Chondrocyte (in vitro differentiated cells): ENCODE measurements at places on chromosomes 5 and 9. TPM values are rescaled to one million over a fixed set of nuclear protein-coding genes. Genes with fewer than 3 reads are reported as not detected.

DNA sequence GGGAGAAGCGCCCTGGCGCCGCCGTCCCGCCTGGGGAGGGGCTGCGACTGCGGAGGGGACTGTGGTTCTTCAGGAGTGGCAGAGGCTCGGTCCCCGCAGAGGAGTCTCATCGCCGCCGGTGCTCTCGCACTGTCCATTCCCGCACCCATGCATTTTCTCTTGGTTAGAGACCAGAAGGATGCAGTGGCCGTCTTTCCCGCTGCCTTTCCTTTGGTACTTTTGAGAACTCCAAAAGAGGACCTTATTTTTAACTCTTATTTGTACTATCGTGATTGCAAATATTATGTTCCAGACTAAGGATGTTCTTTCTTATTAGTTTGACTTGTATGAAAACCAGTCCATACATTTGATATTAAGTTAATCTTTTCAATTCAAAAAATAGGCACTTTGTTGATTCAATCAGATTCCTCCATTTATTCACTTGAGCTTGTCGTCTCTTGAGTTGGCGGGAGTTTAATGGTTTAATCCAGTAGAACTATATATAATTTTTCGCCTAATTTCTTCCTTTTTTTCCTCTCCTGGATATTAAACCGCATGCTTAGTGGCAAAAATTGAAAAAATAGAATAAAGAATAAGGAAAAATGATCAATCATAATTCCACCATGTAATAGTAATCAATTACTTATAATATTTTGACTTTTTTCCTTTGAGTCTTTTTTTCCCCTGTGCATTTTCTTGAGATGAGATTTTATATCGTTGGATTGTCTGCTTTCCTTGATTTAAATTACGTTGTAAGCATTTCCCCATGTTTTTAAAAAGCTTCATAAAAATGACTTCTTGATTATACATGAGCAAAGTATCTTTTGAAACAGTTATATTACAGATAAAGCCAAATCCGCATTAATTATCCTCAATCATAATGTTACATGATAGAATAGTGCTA lies 861 bp downstream of the ZFYVE16 start:
- H3K27ac ChIP-seq: peak overlapping the region; percentile 99
- H3K4me1 ChIP-seq: peaks cover 33% of the 10 kb centered on the region
- H3K27me3 ChIP-seq: no peaks in the 10 kb centered on the region
- peak overlapping the region; percentile 84 for H3K4me3 ChIP-seq
- H3K36me3 ChIP-seq: peaks cover 2% of the 10 kb centered on the region

DNA sequence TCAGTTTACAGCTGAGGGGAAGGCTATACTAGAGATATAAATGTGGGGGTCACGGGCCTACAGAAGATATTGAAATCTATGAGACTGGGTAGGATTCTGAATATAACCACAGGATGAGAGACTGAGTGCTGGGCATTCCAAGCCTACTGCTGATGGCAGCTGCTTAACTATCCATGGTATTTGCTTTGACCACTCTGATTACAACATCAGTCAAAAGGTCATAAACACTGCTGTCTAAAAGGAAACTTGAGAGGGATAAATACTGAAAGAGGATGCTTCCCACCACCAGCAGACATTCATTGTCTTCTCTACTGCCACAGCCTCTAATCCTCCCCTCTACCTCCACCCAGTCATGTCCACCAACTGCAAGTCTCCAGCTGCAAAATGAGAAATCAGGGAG lies 3.8 kb downstream of the ZNF622 start:
- DNase-seq: no peak
- H3K4me1 ChIP-seq: peaks cover 69% of the 10 kb centered on the region
- peaks cover 27% of the 10 kb centered on the region for H3K36me3 ChIP-seq
- H3K27ac ChIP-seq: peak overlapping the region; percentile 61

DNA sequence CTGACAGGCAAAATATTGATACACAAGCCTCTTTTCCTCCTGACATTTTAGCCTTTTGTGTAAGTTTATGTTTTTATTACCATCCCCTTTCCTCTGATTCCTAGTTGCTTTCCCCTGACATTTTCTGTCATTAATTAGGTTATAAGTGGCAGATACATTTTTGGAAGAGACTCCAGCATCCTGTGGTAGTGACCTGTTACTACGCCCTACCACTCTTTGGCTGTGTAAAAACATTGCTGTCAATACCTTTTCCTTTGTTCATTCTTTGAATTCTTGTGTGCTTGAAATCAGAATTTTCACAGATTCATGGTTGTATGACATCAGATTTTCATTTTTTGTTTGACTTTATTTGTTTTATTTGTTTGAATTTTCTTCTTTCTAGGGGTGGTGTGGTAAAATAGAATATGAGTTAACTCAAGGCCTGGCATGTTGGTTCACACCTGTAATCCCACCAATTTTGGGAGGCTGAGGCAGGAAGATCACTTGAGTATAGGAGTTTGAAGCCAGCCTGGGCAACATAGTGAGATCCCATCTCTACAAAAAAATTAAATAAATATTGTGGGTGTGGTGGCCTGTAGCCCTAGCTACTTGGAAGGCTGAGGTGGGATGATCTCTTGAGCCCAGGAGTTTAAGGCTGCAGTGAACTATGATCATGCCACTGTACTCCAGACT lies 43.4 kb downstream of the UBE2R2 start:
- no peaks in the 10 kb centered on the region for H3K27me3 ChIP-seq
- peaks cover 48% of the 10 kb centered on the region for H3K4me1 ChIP-seq
- no peak overlapping the region for H3K4me3 ChIP-seq
- no peak for DNase-seq
- H3K27ac ChIP-seq: peak overlapping the region; percentile 96

GRCh38 chr5:13957032-13957645 lies 12.7 kb upstream of the DNAH5 start:
- H3K4me3 ChIP-seq: no peak overlapping the region
- no peaks in the 10 kb centered on the region for H3K36me3 ChIP-seq
- H3K27ac ChIP-seq: no peak overlapping the region
- no peak for DNase-seq
- no peaks in the 10 kb centered on the region for H3K4me1 ChIP-seq

- no peak overlapping the region for H3K4me3 ChIP-seq
- no peaks in the 10 kb centered on the region for H3K36me3 ChIP-seq
- H3K4me1 ChIP-seq: no peaks in the 10 kb centered on the region
Measured at GRCh38 chr9:37262410-37262809, 142.0 kb downstream of the ZCCHC7 start.

DNA sequence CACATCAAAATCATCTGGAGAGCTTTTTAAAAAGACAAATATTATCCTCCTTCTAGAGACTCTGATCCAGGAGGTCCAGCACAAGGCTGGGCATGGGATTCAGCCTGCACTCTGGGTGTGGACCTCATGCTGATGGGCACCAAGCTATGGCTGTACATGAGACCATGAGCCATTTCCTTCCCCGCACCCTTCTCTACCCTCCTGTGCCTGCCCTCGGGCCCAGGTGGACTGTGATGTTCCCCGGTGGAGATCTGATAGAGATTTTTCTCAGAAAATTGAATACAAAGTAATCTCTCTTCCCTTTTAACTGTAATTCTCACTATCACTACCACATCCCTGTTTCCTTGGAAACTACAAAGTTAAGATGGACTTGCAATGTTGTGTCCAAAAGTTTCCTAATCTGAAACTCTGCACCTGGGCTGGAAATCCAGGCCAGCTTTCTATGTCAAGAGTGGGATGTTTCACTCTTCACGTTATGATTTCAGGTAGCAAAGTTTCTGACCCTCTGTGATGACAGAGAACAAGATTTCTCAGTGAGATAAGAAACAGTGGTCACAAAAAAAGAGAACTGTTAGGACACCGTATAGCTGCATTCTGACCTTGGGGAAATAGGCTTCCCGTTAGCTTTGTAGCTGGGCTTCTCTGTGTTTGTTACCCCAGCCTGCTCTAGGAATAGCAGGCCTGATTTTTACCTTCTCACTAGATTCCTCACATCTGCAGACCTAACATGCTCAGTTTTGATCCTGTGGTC lies 11.5 kb downstream of the SFXN1 start:
- H3K27ac ChIP-seq: no peak overlapping the region
- no peaks in the 10 kb centered on the region for H3K27me3 ChIP-seq
- H3K36me3 ChIP-seq: peaks cover 24% of the 10 kb centered on the region
- peaks cover 16% of the 10 kb centered on the region for H3K4me1 ChIP-seq

GRCh38 chr9:70971723-70972122 lies 149.7 kb downstream of the TRPM3 start:
- no peaks in the 10 kb centered on the region for H3K36me3 ChIP-seq
- no peak overlapping the region for H3K27ac ChIP-seq
- H3K4me1 ChIP-seq: no peaks in the 10 kb centered on the region
- H3K27me3 ChIP-seq: peaks cover 10% of the 10 kb centered on the region
- H3K4me3 ChIP-seq: no peak overlapping the region

Gene NIPSNAP3A
- total RNA-seq: 33.2 to 39.0 TPM (median 33.9 TPM) in 3 replicates

Gene IFNK
- not detected in 3 replicates for total RNA-seq

Gene ENHO
- total RNA-seq: 0.97 to 1.6 TPM (median 1.3 TPM) in 3 replicates
